Upper lobe of left lung (tissue), 6 donors: ENCODE measurements at places on chromosomes 1 and 21. TPM values are rescaled to one million over a fixed set of nuclear protein-coding genes. Genes with fewer than 3 reads are reported as not detected.

DNA sequence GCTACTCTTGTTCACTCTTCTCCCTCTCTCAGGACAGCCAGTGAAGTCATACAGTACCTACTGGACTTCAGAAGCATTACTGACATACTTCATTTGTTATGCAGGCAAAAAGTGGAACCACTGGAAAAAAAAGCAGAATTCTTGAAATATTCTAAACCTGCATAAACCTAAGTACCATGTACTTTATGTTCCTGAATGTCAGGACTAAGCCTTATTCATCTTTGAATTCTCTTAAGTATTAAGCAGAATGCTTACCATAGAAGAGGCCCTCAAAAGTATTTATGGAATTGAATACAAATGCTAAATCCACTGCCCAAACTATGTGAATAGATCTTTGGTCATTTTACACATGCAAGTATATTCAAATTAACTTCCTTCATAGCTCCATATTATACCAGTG is 7.8 kb downstream of the PSMB2 start:
- H3K27me3 ChIP-seq: no peaks in the 10 kb centered on the region
- H3K27ac ChIP-seq: no peak overlapping the region
- no peaks in the 10 kb centered on the region for H3K36me3 ChIP-seq
- H3K4me1 ChIP-seq: peaks cover 22% of the 10 kb centered on the region
- DNase-seq: no peak

- H3K27ac ChIP-seq: no peak overlapping the region
- H3K36me3 ChIP-seq: no peaks in the 10 kb centered on the region
- DNase-seq: no peak
- no peaks in the 10 kb centered on the region for H3K27me3 ChIP-seq
- no peak overlapping the region for H3K4me3 ChIP-seq
Observed at GRCh38 chr1:186662752-186663151, 17.5 kb downstream of the PTGS2 start.

DSCAM gene
- 0.61 TPM for total RNA-seq

THEM5 gene
- not detected for total RNA-seq

KRTAP19-1 gene
- not detected for total RNA-seq

PBXIP1 gene
- 108 TPM for total RNA-seq
